ENCODE measurements at places on chromosomes 3 and 15. TPM values are rescaled to one million over a fixed set of nuclear protein-coding genes. Genes with fewer than 3 reads are reported as not detected.

GRCh38 chr3:134527037-134527436, 41.2 kb downstream of the CEP63 start:
- no peaks in the 10 kb centered on the region for H3K4me1 ChIP-seq
- no peak overlapping the region for H3K27ac ChIP-seq
- DNase-seq: peak; percentile 4
- H3K27me3 ChIP-seq: no peaks in the 10 kb centered on the region

- H3K27me3 ChIP-seq: no peaks in the 10 kb centered on the region
- no peaks in the 10 kb centered on the region for H3K36me3 ChIP-seq
- no peaks in the 10 kb centered on the region for H3K4me1 ChIP-seq
- H3K27ac ChIP-seq: no peak overlapping the region
- H3K4me3 ChIP-seq: no peak overlapping the region
Measured at GRCh38 chr3:120129718-120130513, 35.7 kb upstream of the GSK3B start.

DNA sequence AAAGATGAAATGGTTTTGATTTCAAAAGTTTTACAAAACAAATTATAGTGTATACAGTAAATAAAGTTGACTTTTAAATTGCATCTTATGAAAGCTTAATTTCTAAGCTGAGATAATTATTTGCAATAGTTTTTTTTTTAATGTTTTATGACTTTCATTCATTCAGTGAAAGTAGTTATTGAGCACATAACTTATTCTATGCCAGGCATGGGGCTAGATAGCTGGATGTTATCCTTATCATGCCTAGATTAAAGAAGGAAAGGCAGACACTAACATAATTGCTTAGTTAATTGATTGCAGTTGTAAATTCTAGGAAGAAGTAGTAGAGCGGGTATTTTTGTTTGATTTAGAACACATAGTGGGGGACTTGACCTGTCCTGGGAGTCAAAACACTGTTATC, 92.4 kb downstream of the FNDC3B start:
- H3K4me3 ChIP-seq: no peak overlapping the region
- no peaks in the 10 kb centered on the region for H3K27me3 ChIP-seq
- peaks cover 54% of the 10 kb centered on the region for H3K4me1 ChIP-seq
- no peak for DNase-seq
- peak overlapping the region; percentile 94 for H3K27ac ChIP-seq

DNA sequence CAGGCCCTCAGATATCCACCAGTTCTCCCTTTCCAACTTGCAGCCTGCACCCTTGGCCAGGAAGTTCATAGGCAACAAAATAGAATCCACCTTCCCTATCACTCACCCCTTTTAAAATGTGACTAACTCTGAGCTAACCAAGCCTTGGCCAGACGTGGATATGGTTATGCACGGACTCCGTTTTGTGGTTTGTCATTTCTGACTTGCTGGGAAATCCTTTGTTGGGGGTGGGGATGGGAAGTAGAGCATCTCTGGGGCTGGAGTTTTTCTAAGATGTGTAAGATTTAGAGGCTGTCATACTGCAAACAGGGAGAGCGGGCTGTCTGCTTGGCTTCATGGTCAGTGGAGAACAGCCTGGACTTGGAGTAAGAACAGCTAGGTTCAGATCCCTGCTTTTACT, 62.6 kb downstream of the SMAD3 start:
- H3K27ac ChIP-seq: no peak overlapping the region
- peaks cover 41% of the 10 kb centered on the region for H3K4me1 ChIP-seq
- peaks cover 2% of the 10 kb centered on the region for H3K36me3 ChIP-seq
- H3K27me3 ChIP-seq: no peaks in the 10 kb centered on the region
- DNase-seq: no peak
- no peak overlapping the region for H3K4me3 ChIP-seq

DNA sequence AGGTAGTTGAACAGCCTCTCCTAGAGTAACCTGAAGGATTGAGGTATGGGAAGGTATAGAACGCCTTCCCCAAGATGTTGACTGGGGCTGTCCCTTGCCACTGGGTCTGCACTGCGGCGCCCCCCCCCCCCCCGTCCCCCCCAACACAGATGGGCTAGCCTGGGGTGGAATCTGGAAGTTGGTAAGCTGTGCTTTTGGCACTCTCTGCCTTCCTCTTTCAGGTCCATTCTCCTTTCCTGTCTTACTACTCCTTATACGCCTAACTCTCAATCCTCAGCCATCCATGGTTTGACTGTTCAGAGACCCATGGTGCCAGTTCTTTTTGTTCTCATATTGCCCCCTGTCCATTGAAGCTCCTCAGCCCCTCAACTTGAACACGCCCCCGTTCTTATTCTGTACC, 42.8 kb downstream of the MAP2K1 start:
- DNase-seq: no peak
- no peak overlapping the region for H3K27ac ChIP-seq
- no peaks in the 10 kb centered on the region for H3K36me3 ChIP-seq
- no peak overlapping the region for H3K4me3 ChIP-seq
- H3K27me3 ChIP-seq: no peaks in the 10 kb centered on the region

Gene P2RY13
- 6.5 TPM for total RNA-seq

- H3K4me3 ChIP-seq: peak overlapping the region; percentile 59
- H3K4me1 ChIP-seq: peaks cover 18% of the 10 kb centered on the region
- H3K27me3 ChIP-seq: peaks cover 38% of the 10 kb centered on the region
- no peak overlapping the region for H3K27ac ChIP-seq
- peak; percentile 82 for DNase-seq
- H3K36me3 ChIP-seq: no peaks in the 10 kb centered on the region
Measured at GRCh38 chr15:39920510-39921273, 626 bp upstream of the GPR176 start.

- H3K36me3 ChIP-seq: no peaks in the 10 kb centered on the region
- no peaks in the 10 kb centered on the region for H3K27me3 ChIP-seq
- peaks cover 2% of the 10 kb centered on the region for H3K4me1 ChIP-seq
- DNase-seq: no peak
- H3K27ac ChIP-seq: no peak overlapping the region
Measured at GRCh38 chr3:187807086-187807862, 62.0 kb upstream of the BCL6 start.

Gene C3orf49
- not detected for total RNA-seq

GRCh38 chr3:194936659-194937058, 251.0 kb downstream of the FAM43A start:
- no peak overlapping the region for H3K27ac ChIP-seq
- no peak overlapping the region for H3K4me3 ChIP-seq
- H3K27me3 ChIP-seq: no peaks in the 10 kb centered on the region
- peaks cover 1% of the 10 kb centered on the region for H3K4me1 ChIP-seq
- H3K36me3 ChIP-seq: no peaks in the 10 kb centered on the region

DNA sequence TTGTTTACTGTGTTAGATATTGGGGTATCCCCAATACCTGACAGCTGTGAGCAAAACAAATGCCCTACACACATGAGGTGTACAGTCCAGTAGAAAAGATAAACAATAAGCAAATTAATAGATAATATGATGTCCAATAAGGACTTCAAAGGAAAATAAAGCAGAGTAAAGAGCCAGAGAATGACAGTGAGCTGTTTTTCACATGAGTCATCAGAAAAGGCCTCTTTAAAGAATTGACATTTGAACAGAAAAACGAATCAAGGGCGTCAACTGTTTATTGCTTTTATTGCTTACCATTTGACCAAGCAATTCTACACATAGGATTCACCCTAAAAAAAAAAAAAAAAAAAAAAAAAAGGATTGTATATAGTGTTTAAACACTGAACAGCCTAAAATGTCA, 96.6 kb upstream of the FLNB start:
- no peak overlapping the region for H3K27ac ChIP-seq
- no peak for DNase-seq

Gene TGM4
- total RNA-seq: not detected

Gene SNTN
- total RNA-seq: not detected

DNA sequence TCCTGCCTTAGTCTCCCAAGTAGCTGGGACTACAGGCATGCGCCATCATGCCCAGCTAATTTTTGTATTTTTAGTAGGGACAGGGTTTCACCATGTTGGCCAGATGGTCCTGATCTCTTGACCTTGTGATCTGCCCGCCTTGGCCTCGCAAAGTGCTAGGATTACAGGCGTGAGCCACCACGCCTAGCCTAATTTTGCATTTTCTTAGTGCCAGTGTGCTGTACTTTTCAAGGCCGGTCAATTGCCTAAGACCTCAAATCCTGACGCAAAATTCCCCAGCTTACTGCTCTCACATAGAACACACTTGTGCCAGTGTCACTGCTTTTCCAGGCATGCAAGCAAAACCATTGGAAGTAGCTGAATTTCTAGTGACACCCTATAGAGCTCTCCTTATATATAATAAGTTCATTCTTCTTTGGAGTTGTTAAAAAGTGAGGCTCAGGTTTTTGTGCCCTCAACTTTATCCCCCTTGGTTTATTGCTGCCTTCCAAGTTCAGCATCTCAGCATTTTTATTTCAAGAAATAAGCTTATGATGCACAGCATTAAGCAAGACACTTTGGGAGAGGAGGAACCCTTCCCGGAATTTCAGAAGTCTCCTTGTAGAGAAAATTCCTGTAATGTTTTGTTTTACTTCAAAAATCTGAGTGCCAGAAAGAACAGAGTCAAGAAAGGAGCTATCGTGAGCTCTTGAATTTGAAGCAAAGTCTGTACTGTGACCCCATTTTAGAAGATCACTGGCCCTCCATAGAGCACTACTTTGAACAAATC, 93.2 kb downstream of the FILIP1L start:
- H3K4me1 ChIP-seq: no peaks in the 10 kb centered on the region
- H3K27ac ChIP-seq: no peak overlapping the region
- DNase-seq: no peak
- H3K27me3 ChIP-seq: no peaks in the 10 kb centered on the region
- H3K4me3 ChIP-seq: no peak overlapping the region
- H3K36me3 ChIP-seq: no peaks in the 10 kb centered on the region

Gene BRK1
- 75.0 TPM for total RNA-seq

Gene CLDN16
- total RNA-seq: not detected

DNA sequence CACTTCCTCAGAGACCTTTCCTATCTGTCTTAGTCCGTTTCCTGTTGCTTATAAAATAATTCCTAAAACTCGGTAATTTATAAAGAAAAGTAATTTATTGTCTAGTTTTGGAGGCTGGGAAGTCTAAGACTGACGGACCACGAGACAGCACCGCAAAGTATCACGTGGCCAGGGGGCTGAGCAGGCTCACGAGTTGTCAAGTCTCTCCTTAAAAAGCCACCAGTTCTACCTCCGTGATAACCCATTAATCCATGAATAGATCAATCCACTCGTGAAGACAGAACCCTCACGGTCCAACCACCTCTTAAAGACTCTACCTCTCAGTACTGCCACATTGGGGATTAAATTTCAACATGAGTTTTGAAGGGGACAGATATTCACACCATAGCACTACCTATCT, 821 bp downstream of the LINS1 start:
- DNase-seq: peak; percentile 70
- peak overlapping the region; percentile 89 for H3K4me3 ChIP-seq
- no peaks in the 10 kb centered on the region for H3K27me3 ChIP-seq
- H3K27ac ChIP-seq: peak overlapping the region; percentile 80
- peaks cover 3% of the 10 kb centered on the region for H3K36me3 ChIP-seq

Gene IMPG2
- total RNA-seq: 0.73 TPM

DNA sequence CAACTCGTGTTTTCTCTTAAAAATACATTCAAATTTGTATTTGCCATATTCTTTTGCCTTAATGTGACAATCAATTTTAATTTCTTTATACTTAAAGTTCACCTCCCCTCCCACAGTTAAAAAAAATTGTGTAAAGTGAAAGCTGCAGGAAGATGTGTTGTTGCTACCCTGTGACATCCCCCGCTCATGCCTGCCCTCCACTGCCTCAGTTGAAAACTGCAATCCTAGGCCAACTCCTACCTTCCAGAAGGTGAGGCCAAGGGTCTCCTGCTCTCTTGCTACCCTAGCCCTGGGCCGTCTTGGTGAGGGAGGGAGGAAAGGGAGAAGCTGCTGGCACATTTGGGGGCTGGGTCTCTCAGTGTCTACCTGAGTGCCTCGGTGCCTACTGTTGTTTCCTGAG, 57.0 kb upstream of the CMTM7 start:
- H3K4me3 ChIP-seq: no peak overlapping the region
- no peaks in the 10 kb centered on the region for H3K27me3 ChIP-seq
- no peak overlapping the region for H3K27ac ChIP-seq
- peak; percentile 75 for DNase-seq
- no peaks in the 10 kb centered on the region for H3K4me1 ChIP-seq

DNA sequence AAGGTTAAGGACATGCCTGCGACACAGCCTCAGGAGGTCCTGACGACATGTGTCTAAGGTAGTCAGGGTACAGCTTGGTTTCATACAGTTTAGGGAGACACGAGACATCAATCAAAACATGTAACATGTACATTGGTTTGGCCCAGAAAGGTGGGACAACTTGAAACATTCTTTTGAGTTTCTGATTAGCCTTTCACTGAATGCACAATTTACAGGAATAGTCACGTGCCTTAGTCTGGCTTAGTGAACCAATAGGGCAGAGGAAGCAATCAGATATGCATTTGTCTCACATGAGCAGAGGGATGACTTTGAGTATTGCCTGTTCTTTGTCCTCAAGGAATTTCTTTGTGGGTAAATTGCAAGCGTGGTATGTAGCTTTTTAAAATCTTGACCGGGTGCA, 24.5 kb upstream of the HDAC11 start:
- no peak overlapping the region for H3K4me3 ChIP-seq
- H3K27ac ChIP-seq: no peak overlapping the region

Measured in natural killer cell (primary cell).